SK-N-SH (cell line): ENCODE measurements at places on chromosomes 11 and 22.

DNA sequence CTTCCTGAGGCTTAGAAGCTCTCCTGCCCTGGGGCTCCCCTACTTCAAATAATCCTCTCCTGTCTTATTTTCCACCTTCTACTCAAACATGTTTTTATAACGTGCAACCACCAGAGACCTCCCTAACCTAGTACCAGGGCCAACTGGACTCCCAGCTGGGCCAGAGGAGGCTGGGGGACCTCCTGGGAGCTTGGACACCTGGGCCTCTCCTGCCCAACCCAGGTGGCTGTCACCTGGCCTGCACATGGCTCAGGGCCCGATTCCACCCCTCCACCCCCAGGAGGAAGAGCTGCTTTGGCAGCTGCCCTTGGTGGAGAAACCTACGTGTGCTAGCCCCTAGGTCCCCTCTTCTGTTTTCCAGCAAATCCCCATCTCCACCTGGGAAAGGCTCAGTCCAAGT, 105.2 kb downstream of the ABTB2 start:
- no peak for DNase-seq

DNA sequence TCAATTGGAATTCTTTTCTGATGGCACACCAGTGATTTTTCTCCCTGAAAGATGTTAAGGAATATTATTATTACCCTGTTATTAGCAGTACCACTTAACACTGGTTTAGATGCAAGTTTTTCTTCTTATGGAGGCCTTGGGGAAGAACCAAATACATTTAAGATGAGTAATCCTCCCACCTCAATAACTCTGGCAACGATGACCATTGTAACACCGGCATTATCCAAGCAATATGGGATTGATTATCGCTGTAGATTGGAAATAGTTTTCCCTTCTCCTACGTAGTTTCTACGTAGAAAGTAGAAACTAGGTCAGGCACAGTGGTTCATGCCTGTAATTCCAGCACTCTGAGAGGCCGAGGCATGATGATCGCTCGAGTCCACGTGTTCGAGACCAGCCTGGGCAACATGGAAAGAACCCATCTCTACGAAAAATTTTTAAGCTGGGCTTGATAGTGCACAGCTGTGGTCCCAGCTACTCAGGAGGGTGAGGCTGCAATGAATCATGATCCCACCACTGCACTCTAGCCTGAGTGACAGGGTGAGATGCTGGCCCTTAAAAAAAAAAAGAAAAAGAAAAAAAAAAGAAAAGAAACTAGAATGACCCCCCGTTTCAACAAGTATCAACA, 45.5 kb downstream of the PACSIN2 start:
- DNase-seq, result no peak

- DNase-seq, result peak; percentile 53
Observed at GRCh38 chr22:29477723-29478318, 2.2 kb upstream of the NEFH start.

GRCh38 chr11:110301032-110301431, 4.6 kb upstream of the RDX start:
- DNase-seq, result no peak

- no peak for DNase-seq
Observed at GRCh38 chr11:109317726-109318125, 104.3 kb upstream of the C11orf87 start.

GRCh38 chr11:69721745-69722144, 17.9 kb upstream of the FGF19 start:
- no peak for DNase-seq

DNA sequence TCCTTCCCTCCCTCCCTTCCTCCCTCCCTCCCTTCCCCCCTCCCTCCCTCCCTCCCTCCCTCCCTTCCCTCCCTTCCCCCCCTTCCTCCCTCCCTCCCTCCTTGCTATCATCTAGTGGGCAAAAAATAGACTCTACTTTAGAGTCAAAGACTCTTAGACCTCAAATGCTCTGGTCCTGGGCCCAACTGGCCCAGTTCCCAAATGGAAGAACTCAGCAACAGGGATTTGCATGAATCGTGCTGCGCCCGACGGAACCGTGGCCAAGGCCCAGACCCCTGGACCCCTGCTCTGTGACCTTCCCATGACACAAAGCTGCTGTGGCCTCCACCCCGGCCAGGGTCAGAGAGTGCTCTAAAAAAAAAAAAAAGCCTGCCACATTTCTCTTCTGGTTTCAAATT, 97.4 kb downstream of the WNT7B start:
- DNase-seq, result no peak

DNA sequence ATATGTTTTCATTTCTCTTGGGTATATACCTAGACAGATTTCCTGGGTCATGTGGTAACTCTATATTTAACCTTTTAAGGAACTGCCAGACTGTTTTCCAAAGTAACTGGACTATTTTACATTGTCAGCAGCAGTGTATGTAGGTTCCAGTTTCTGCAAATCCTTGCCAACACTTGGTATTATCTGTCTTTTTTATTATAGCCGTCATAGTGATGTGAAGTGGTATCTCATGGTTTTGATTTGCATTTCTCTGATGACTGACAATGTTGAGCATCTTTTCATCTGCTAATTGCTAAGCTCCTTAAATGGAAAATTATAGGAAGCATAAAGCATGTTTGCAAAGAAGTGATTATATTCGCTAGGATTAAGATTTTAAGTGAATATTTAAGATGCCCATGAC, 13.9 kb downstream of the NNMT start:
- no peak for DNase-seq

GRCh38 chr11:125663910-125664309, 16.7 kb downstream of the ACRV1 start:
- no peak for DNase-seq
